ENCODE measurements at places on chromosomes 7 and 10.

DNA sequence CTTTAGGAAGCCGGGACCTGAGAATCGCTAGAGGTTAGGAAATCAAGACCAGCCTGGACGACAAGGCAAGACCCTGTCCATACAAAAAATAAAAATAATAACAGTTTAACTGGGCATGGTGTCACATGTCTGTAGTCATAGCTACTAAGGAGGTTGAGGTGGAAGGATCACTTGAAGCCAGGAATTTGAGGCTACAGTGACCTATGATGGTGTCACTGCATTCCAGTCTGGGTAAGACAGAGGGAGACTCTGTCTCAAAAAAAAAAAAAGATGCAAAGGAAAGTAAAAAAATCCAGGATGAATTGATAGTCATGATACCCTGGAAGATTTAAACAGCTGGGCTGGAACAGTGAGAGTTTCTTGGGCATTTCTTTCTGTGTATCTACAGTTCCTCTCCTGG lies 463.2 kb downstream of the GALNT17 start:
- no peak for DNase-seq

DNA sequence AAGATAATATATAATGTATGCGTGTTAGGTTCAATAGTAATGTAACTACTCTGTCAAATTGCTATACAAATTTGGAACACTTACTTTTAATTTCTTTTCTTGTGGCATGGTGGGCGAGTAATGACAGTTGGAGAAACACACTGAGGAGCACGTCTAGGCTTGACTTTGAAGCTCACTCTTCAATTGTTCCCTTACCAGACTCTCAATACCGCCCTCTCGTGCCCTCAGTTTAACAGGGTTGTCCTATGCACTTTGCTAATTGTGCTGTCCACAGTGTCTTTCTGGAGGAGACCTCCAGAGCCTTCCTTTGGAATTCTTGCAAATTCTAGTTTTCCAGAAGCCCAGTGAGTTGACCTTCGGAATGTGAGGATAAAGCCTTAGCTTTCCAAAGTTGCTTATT lies 107.2 kb upstream of the RELN start:
- no peak for DNase-seq

DNA sequence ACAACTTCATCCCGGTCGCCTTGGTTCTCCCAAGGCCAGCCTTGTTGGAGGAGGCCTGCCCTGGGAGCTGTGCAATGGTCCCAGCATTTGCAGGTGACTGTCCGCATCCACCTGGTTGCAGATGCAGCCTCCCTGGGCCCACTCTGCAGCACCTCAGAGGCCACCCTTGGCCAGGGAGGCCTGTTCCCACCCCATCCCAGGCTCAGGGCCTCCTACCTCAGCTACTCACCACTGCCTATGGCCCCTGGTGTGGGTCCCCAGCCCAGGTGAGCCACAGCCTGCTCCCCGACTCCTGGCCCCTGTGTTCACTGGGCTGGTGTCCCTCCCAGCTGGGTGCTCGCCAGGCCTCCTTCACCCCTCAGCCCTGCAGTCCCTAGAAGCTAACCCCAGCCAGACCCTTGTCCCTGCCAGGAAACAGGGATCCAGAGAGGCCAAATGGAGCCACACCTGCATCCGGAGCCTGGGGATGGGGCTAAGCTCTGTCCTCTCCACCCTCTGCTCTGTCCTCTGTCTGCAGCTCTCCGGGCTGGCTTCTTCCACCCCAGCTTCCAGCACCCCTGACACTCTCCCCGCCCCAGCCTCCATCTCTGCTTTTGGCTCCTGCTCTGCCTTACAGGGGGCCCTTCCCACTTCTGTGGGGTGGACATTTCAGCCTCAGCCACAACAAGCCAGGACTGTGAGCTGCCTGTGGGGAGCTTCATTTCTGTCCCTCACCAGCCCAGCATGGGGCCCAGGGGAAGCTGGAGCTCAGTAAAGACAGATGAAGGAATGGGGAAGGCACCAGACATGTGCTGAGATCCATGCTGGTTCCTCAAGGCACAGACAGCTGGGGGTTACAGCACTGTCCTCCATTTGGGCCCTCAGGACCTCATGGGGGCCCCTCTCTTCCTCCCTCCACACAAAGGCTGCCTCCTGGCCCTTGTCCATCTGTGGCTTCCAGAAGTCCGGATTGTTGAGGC lies 35.6 kb upstream of the ANTXRL start:
- DNase-seq, result no peak

DNA sequence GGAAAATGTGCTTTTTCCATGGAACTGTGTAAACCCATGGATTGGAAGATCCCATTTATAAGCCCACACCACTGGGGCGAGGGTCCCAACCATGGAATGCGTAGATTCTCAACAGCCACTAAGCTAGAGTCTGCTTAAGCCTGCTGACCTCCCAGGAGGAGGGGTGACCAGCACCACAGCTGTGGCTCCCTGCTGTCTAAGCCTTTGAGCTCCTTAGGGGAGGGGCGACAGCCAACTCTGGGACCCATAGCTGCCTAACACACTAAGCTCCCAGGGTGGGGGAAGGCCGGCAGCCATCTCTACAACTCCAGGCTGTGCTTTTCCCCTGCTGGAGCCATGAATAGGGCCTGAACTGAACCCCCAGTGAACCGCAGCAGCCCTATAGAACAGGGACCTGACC lies 249.8 kb upstream of the HPS1 start:
- DNase-seq, result no peak

DNA sequence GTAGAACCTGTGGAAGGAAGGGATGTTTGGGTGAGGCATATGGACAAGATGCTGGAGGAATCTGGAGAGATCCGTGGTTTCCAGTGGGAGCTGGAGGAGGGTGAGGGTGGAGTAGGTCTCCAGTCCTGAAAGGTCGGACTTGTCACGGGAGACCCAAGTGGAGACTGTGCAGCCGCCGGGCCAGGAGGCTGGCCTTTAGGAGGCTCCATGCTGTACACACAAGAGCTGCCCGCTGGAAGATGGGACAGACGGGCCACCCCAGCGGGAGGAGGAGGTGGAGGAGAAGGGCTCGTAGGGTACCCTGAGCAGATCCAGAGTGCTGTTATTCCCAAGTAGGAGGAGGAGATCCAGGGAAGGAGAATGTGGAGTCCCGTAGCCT lies 106.7 kb downstream of the NKX6-2 start:
- no peak for DNase-seq
